GF-D8 (cell line): ENCODE measurements at places on chromosomes 2 and 18.

- no peak for DNase-seq
Observed at GRCh38 chr2:111122631-111123421, 2.1 kb downstream of the BCL2L11 start.

- DNase-seq, result no peak
Observed at GRCh38 chr2:78817430-78817829, 208.1 kb upstream of the REG3G start.

- no peak for DNase-seq
Observed at GRCh38 chr2:75153221-75153620, 46.1 kb downstream of the TACR1 start.

- no peak for DNase-seq
Observed at GRCh38 chr2:200640176-200640575, 54.4 kb downstream of the AOX1 start.

- DNase-seq, result no peak
Observed at GRCh38 chr2:79512442-79513401, at the start of gene CTNNA2. Gene CTNNA2, plus strand, starts transcription at chr2:79513051.

DNA sequence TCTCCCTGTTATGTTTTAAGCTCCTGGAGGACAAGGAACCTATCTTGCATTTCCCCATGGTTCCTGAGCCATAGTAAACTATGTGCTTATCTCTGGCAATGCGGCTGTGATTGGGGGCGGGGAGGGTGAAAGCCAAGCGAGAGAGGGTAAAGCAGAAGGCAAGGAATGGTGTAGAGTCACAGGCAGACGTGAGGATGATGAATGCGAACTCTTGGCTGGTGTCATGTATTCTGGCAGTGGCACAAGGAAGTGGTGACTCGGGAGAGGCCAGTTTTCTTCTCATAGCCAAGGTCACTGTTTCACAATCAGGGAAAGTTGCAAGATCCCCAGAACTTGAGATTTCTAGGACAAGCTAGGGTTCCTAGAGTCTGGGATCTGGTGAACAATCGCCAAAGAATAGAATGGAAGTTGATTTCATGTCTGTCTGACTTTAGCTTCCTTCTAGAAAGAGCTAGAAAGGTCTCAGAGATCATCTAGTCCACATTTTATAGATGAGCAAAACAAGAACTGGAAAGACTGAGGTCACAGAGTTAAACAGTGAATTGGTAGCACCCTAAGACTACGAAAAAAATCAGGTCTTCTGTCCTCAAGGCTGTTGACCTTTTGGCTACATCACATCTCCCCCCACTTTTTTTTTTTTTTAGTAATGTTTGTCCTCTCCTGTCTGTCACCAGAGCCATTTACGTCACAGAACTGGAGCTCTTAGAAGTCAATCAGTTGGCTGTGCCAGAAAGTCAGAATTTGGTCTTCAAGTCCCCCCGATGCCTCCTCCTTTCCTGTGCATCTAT, 137.0 kb downstream of the BCL11A start:
- no peak for DNase-seq

GRCh38 chr2:153373510-153374279, 104.9 kb downstream of the RPRM start:
- no peak for DNase-seq

DNA sequence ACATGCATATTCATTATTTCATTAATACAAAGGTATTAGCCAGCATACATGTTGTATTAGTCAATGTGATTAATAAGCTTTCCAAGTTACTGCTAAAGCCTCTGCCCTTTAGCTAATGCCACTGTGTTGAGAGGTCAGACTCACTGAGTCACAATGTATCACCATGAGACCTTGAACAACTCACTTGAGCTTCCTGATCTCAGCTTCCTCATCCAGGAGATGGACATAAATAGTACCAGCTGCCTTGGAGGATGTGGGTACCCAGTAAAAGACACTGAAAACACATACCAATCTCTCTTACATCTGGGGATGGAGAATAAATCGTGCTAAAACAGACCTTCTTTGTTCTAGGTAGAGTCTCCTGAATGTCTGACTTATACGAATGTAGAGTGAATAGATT, 224.6 kb downstream of the EPHA4 start:
- no peak for DNase-seq

DNA sequence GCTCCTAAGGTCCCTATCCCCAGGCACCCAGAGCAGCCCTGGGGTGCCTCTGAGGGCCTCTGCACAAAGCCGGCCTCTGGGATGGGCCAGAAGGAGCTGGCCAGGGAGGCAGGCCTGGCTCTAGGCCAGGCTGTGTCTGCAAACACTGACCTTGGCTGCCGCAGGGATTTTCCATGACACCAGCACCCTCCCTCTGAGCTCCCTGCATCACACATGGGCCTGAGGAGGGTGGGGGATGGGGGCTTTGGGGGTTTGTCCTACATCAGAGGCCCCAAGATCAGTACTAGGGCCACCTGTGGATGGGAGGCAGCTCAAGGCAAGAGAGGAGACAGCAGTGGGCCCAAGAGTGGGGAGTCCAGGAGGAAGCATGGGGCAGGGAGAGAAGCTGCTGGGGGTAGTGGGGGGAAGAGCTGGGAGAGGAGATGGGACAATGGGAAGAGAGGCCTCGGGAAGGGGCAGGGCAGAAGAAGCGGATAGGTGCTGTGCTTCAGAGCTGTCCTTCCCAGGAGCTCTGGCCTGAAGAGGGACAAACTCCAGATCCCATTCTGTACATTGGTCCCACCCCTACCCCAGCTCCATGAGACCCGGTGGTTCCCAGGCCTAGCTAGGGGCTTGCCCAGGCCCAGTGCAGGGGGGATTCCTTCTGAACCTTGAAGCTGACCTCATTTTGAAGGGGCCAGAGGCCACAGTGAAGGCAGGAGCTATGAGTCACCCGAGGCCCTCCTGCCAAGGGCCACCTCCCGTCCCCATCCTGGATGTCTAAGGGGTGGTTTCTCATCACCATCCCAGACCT, 28.0 kb downstream of the KCNK3 start:
- no peak for DNase-seq

- no peak for DNase-seq
Observed at GRCh38 chr2:879540-879939, 71.1 kb upstream of the SNTG2 start.
